ENCODE measurements at places on chromosomes 6 and 20.
A peak's percentile ranks its signal among the peaks of the same experiment; 100 is the strongest.

DNA sequence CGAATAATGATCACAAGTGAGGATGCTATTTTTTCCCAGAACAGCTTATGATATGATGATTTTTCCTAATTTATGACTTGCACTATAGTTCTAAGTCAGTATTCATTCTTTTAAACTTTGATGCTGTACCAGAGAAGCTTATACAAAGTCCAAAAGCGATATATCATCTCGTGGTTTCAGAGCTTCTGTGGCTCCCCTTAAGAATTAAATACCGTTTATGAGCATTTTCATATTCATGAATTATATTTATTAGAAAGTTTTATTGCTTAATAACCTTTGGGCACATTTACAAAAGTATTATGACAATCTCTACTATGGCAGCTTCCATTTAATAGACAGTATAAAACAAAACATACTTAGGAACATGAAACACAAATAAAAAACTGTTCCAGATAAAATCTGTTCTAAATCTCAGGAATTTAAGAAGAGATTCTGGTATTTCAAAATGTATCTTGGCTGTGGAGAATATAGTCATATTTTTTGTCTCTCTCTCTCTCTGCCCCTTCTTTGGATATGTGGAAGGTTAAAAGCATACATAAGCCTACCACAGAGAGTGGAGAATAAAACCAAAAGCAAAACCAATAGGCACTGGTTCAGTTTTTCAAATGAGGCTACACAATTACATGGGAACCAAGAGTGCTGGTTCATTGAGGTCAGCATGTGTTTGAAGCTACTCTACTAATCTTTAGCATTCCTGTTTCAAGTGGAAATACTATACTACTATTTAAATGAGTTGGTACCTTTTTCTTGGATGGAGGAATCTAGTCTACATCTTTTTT, 884.5 kb upstream of the GJE1 start:
- no peak for DNase-seq

DNA sequence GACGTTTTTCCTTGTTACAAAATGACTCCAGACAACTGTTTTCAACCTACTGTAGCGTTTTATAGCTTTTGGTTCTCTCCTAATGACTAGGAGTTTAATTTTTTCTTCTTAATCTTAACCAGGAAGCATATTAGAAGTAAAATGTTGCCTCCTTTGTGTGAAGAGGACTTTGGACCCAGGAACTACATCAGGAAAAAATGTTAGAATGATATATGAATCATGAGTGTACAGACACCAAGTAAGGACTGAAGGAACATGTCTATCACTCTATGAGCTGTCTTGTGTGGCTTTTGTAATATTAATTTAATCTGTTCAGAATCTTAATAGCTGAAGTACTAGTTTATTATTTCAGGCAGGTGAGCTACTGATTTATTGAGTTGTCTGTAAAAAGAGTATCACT, 71.0 kb upstream of the MARCKS start:
- no peak for DNase-seq

DNA sequence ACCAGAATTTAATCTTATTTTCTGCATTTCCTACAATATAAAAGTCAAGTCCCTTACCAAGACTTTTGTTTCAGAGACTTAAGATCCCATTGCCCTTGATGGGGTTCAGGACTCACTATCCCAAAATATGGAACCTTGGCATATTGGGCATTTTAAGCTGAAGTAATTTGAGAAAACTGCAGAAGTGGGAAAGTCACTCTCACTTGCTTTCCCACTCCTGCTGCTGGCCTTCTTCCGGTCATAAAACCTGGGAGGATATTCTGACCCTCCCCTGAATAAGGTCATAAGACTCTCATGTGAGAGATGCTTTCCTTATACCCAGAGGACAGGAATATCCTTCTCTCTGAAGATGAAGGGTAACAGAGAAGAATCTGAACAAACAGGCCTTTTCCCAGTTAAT, 92.8 kb upstream of the IFNGR1 start:
- no peak for DNase-seq

GRCh38 chr20:58219342-58219700, 9.1 kb downstream of the ANKRD60 start:
- no peak for DNase-seq

DNA sequence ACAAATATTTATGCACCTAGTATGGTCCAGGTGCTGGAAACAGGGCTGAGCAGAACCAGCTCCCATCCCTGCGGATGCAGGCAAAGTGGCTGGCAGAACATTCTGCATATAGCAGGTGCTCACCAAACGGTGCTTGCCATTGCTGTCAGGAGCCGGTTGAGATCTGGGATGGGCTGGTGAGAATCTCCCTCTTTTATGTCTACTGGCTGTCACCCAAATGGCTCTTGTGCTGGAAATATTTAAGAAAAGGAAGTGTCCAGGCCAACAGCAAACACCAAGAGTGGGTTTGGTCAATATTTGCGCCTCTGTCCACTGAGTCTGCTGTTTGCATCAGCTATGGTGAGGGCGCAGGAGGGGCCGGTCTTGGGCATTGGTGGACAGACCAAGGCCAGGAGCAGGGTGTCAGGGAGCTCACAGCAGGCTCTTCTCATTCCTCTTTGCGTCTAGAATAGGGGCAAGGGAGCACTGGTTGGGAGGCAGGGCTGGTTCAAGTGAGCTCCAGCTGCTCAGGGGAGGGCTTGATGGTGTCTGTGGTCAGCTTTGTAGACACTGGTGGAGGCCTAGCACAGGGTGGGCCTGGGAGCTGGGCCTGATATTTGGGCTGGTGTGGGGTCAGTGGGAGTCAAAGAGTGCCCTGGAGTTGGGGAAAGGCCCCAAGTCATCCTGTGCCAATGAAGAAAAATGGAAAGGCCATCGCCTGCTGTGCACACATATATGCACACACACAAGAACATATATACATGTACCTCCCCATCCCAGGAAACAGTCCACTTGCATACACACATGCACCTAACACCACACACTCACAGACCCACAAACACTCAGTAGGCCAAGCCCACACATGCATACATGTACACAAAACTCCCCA, 1.4 kb upstream of the BPIFB2 start:
- no peak for DNase-seq

DNA sequence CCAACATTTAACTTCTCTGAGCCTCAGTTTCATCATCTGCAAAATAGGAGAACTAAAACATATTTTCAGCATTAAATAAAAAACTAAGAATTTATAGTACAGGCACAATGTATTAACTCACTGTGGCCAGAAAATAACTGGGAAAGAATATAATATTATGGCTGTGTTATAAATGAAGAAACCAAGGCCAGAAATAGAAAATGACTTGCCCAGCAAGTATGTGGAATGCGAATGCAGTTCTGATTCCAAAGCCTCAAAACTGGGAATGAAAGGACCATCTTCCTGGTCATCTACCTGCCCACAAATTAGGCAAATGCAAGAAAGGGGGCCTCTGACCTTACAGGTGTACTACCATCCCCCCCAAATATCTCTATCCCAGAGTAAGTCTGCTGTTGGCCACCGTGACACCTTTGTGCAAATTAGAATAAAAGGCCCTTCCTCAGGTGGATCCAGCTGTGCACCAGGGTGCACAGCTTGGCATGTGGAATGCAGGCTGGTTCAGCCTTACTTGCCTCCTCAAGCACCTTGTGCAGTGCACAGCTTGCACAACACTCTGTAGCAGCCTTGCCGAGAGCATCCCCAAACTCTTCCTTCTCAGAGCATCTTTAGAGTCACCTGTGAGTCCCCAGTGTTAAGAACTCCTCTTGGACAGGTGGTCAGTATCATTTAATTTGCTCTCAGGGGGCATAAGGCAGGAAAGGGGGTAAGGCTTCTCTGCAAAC, 4.4 kb downstream of the SLC13A3 start:
- DNase-seq: no peak

GRCh38 chr6:3695065-3695817, 56.3 kb downstream of the PXDC1 start:
- no peak for DNase-seq

GRCh38 chr20:7232796-7233195, 465.3 kb downstream of the BMP2 start:
- DNase-seq: no peak

GRCh38 chr6:107801173-107801886, 22.8 kb downstream of the SCML4 start:
- DNase-seq: no peak

DNA sequence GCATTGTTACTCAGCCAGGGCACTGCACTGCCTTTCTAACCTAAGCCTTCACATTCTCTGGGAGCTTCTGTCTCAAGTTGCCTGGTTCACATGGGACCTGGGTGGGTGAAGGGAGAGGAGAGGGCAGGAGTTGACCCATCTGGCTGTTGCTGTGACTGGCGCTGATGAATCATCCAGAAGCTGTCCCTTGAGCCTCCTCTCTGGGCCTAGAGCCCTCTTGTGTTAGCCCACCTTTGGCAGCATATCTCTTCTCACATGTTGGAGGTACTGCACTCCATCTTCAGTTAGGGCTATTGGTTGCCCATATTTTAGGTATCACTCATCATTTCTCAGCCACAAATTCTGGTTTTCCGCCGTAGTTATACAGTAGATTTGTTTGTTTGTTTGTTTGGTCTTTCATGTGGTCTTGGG, 19.8 kb downstream of the XRN2 start:
- DNase-seq: no peak

DNA sequence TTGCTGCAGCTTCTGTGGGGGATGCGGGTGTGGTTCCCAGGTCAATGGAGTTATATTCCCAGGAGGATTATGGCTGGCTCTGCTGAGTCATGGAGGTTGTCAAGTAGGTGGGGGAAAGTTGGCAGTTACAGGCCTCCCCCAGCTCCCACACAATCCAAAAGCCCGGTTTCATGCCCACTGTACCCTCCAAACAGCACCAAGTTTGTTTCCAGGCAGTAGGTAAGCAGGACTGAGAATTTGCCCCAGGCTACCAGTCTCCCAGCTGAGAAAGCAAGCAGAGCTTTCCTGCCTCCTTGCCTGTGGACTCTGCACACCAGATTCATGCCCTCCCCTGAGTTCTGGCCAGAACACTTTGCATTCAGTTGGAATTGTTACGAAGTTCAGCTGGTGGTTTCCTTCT, 578.2 kb downstream of the MEI4 start:
- DNase-seq: no peak

- DNase-seq: no peak
Observed at GRCh38 chr6:69116658-69117057, 481.6 kb downstream of the ADGRB3 start.

DNA sequence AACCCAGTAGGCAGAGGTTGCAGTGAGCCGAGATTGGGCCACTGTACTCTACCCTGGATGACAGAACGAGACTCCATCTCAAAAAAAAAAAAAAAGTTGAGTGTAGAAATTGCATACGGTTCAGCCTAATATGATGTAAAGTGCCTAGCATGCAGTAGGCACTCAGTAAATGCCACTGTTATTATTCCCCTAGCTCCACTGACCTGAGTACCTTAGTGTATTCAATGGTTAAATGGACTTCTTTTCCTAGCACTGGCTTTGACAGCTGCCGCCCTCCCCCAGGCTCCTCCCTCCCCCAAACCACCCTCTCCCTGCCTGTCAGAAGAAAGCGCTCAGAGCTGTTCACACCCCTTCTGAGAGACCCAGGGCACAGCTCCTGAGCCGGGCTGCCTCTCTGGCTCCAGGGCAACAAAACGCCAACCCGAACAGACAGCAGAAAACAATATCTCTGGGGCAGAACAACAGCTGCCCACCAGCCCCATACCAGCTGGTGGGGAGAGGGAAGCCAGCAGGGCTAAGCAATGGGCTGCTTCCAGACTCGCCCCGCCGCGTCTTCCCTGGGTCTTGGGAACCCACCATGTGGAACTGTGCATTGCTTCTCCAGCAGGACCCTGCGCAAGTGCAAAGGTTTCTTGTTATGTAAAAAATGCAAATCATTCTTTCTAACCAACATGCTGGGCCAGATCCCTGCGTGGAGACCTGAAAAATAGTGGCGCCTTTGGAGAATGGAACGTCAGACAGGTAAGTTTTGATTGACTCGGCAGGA, 4.5 kb downstream of the CPNE5 start:
- no peak for DNase-seq

GRCh38 chr6:45049188-45049843, 278.8 kb upstream of the RUNX2 start:
- DNase-seq: no peak

DNA sequence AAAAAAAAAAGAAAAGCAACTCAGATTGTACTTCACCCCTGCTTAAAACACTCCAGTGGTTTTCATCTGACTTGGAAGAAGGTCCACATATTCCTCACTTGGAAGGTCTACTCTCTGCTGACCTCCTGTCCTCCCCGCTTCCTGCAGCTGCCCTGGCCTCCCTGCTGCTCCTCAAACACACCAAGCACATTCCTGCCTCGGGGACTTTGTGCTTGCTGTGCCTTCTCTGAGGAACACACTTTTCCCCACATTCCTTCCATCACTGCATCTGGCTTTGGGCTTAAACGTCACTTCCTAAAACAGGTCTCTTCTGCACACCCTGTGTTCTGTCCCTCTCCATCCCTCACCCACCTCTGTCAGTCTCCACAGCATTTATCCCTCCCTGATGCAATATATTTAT, 4.9 kb upstream of the PDYN start:
- DNase-seq: no peak

- no peak for DNase-seq
Observed at GRCh38 chr6:109912118-109912517, 66.0 kb upstream of the GPR6 start.

GRCh38 chr6:129184808-129185366, 301.9 kb downstream of the LAMA2 start:
- no peak for DNase-seq

GRCh38 chr20:12354725-12355124, 437.0 kb downstream of the BTBD3 start:
- no peak for DNase-seq

DNA sequence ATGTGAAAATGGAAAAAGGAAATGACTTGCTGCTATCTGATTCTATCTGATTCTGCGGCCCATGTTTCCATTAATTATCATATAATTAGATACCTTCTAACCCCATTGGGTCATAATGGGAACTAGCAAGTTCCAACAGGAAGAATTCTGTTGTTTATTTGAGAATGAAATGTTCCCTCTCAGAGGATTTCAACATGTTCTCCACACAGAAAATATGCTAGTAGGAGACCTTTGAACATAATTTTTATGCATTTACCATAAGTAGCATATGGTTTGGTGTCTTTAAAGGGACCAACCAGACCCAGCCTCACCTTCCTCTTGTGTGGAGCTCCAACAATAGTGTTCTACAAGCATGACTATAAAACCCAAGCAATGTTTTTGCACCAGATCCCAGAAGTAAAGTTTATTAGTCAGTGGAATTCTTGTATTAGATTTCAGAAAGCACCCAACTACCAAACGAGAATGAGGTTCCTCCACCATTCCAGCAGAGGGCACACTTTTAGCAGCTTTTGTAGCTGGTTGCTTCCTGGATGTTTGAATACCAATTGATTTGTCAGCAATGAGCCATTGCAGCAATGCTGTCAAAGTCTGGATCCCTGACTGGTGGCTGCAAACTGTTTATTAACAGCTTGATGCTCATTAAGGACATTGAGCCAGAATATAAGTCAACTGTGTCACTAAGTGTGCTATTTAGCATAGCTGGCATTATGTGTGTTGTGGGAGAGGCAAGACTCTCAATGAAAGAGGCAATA, 143.6 kb upstream of the GJE1 start:
- DNase-seq: peak; percentile 20

- no peak for DNase-seq
Observed at GRCh38 chr20:43736588-43737158, 9.9 kb upstream of the GTSF1L start.

Data from RPMI8226 (cell line).